ENCODE measurements at places on chromosomes 5 and 9.

GRCh38 chr5:39631958-39632357 lies 207.2 kb upstream of the DAB2 start:
- DNase-seq = peak; percentile 5

- peak; percentile 7 for DNase-seq
Measured at GRCh38 chr9:112120439-112120925, 54.6 kb downstream of the SUSD1 start.

DNA sequence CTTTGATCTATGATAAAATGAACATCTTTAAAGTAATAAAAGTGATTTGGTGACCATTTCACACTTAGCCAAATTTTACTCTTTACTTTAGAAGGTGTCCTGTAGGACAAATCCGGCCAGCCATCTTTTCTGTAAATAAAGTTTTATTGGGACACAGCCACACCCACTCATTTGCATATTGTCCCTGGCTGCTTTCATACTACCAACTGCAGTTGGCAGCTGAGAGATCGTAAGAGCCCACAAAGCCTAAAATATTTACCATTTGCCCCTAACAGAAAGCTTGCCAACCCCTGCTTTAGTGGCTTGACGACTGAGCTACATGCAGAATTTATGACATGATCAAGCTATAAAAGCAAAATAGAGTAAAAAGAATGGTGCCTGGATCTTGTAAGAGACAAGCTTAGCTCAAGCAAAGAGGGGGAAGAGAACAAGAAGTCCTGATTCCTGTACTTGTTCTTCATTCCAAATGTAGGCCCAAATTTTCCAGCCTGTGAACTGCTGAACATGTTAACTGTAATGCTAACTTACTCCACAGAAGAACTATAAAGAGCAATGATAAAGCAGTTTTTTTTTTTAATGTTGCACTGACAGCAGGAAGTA lies 7.4 kb upstream of the FBXO10 start:
- no peak for DNase-seq

GRCh38 chr9:121962421-121962820 lies 130.7 kb downstream of the TTLL11 start:
- peak; percentile 29 for DNase-seq

DNA sequence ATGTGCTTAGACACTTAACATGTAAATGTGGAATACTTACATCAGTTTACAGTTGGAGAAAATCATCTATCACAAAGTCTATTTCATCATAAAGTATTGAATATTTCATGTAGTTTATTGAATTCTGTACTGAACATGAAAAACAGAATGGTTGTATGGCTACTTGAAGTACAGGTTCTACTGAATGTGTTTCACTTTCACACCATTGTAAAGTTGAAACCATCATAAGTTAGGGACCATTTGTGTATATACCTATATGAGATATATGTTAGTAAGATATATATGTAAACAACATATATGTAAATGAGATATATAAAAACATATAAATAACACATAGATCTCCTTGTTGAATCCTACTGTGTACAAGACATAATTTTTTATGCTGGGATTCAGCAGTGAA lies 63.0 kb upstream of the TAF11L2 start:
- DNase-seq = no peak

- DNase-seq = no peak
Measured at GRCh38 chr5:63029891-63030290, 451.3 kb downstream of the LRRC70 start.

GRCh38 chr9:33414889-33415500 lies 12.6 kb upstream of the AQP7 start:
- no peak for DNase-seq

DNA sequence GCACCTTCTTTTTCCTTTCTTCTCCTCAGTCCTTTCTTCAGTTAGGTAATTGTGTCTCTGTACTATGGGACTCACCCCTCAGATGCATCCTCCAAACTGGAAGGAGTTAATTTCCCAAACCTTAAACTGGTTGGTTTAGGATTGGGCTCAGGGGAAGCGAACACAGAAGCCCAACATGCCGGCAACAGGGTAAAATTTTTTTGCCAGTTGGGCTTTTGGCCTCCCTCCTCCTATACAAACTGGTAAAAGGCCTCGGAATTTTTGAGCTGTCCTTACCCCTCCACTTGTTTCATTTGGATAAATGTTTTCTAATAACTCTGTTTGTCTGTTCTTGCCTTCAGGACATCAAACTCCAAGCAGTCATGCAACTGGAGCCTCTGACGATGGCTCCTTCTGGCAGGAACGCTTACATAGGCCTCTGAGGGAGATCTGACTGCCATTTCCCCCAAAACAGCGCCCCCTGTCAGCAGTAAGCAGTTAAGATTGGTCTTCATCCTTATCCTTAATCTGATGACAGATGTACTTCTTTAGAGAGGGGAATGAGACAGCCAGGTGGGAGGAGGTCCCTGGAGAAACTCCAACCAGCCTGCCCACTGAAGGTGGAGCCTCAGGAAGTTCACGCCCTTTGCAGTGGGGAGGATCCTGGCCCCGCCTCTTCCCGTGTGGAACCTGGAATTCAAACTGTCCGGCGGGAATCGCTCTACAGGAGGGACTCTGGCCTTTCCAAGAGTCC lies 57.8 kb upstream of the SPINK5 start:
- DNase-seq = peak; percentile 7

DNA sequence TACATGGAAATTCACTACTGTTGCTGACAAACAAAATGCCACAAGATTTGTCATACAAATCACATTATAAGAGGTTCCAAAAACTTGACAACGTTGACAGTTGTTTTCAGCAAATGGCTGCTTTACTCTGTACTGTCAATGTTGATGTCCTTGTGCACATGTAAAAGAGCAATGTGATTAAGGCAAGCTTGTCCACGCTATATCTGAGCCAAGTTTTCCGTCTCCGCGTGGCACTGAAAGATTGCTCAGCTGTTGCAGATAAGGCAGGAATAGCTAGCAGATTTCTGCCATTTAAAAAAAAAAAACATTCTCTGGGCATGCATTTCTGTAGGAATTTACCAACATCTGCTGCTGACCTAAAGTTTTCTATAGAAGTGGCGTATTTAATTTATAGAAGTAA lies 46.4 kb upstream of the MEF2C start:
- DNase-seq = no peak

DNA sequence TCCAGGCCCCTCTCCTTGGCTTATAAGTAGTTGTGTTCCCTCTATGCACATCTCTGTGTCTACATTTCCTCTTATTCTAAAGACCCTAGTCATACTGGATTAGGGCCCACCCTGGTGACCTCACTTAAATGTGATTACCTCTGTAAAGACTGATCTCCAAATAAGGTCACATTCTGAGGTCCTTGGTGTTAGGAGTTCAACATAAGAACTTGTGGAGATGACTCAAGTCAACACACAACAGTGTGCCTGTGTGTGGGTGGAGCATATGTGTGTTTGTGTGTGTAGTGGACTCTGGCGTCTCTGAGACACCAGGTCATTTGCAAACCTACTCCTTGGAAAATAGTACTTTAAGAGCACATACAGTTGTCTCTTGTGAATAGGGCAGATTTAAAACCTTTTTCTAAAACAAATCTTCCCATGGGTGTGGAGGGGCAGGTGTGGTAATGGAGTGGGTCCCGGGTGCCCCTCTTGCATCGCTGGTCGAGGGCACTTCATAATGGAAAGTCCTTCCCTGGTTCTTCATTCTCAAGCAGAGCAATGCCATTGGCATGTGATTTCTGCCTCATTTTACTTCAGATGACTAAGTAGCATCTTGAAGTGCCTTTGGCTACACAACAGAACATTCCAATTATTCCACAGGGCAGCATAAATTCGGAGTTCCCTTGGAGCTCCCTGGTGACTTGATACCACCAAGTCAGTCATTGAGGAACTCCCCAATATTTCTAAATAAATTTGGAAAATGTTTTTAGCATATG lies 84.4 kb downstream of the C9orf152 start:
- DNase-seq = peak; percentile 90

DNA sequence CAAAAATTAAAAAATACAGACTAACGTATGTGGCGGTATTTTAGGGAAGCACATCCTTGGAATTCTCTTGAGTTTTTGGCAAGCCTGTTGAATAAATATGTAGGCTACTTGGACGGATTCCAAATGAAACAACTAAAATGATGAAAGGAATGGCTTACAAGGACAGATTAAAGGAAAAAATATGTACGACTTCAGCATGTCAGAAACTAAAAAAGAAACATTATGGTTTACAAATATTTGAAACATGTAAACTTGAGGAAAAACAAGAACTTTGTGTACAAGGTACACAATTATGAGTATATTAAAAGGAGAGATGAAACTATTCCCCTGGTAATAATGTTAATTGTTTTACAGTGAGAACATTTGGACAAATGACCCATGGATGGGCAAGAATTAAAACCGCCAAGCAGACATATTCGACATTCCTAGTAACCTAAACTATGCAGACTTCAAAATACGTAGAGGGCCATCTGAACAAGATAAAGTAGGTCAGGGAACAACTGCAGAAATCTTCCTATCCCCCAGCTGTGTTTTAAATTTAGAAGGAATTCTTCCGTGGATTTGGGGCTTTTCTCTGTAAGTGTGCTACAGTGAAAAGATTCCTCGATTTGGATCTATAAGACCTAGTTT lies 12.5 kb downstream of the EDIL3 start:
- DNase-seq = peak; percentile 48

- DNase-seq = no peak
Measured at GRCh38 chr5:103166706-103167105, 46.6 kb downstream of the PPIP5K2 start.

- no peak for DNase-seq
Measured at GRCh38 chr5:150510460-150511263, 2.7 kb downstream of the NDST1 start.

DNA sequence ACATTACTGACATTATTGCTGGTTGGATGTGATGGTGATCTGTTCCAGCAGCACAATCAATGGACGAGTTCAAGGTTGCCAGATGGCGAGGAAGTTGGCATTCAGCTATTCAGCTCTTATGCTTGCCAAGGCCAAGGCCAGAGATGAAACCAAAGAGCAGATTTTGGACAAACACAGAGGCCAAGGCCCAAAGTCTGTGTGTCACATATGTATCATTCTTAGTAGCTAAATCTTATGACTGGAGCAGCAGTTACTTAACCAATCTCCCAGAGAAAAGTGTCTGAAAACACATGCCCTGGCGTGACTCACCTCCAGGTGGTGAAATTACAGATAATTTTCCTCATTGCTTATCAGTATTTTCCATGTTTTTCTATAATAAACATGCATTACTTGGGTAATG lies 189.0 kb upstream of the EGFLAM start:
- DNase-seq = no peak

DNA sequence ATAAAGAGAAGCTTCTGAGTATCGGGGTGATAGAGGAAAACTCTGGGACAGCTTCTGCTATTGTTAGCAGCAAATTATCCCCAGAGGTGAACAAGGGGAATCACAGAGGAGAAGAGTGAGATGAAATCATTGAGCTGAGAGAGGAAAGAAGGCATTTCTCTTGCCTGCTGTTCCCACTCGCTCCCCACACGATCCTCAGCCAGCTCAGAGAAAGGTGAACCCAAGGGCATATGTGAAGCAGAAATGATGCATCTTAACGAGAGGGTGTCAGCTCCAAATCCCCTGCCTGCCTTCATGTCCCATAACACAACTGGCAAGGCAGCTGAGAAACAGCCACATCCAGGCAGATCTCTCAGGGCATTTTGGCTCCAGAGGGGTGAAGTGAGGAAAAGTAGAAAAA lies 111.6 kb downstream of the BRINP1 start:
- no peak for DNase-seq

- DNase-seq = no peak
Measured at GRCh38 chr5:85441156-85441555, 1056.5 kb upstream of the EDIL3 start.

GRCh38 chr5:1868886-1869475 lies 13.7 kb downstream of the IRX4 start:
- DNase-seq = no peak

- no peak for DNase-seq
Measured at GRCh38 chr9:120659209-120659608, 55.1 kb downstream of the MEGF9 start.

DNA sequence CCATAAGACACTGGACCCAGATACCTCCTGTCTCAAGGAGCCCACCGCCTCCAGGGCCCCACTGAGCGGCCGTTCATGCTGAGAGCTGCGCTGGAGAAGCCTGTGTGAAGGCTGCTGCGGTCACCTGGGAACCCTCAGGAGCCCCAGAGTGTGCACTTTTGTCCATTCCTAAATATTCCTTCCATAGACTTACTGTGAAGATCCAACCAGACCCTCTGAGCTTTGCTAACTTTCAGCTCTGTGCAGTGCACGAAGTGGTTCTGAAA lies 119.5 kb downstream of the COL23A1 start:
- no peak for DNase-seq

GRCh38 chr9:125632321-125633115 lies 74.5 kb downstream of the MAPKAP1 start:
- peak; percentile 43 for DNase-seq

DNA sequence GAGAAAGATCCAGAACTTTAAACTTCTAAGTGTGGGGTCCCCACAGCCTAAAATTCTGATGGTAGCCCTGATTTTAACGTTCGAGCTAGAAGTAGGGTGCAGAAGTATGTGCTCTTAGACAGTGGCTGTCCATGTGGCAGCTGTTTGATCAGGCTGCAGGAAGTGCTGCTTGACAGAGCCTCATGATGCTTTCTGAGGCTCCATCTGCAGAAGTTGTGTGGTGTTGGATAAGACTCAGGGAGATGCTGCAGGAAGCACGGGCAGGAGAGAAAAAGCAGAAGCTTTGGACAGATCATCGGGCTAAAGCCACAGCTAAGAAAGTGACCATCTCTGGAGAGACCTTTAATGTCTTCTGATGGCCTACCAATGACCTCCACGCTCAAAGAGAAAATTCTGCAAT lies 8.1 kb downstream of the MTMR12 start:
- no peak for DNase-seq

DNA sequence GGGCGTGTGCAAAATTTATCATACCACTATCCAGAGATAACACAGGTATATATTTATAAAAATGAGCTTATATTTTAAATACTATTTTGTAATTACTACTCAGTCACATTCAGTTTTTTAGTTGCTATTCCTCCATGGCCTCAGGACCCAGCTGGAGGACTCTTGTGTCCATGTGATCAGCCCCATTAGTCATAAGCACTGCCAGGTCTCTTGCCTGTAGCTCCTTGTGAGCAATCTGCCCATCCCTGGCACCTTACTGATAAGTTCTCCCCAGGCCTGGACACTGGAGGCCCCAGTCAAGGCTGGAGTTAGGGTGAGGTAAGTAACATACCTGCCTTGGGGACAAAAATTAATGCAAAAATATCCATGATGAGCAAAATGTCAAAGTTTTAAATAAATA lies 29.5 kb upstream of the ADRB2 start:
- no peak for DNase-seq

DNA sequence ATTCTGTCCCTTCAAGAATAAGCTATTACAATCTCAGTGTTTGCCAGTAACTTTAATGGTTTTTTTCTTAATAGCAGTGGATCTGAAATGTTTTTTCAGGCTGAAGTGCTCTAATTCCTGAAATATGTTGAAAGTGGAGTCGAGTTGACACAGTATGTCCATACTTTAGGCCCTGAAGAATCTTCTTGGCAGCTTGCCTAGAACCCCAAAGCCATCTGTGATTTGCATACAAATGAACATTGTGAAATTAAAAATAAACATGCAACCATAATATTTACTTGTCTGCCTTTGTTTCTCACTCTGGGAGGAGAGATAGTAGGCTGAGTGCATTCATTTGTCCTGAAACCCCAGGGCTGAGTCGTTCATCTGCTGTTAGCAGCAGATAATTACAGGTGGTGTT lies 152.7 kb downstream of the ADCY2 start:
- DNase-seq = no peak

Data from EH (cell line).